ENCODE measurements at places on chromosomes 5 and 9.

GRCh38 chr5:127410959-127411358 lies 106.5 kb upstream of the PRRC1 start:
- DNase-seq, result no peak

- DNase-seq, result no peak
Measured at GRCh38 chr5:88825584-88826315, 57.2 kb downstream of the MEF2C start.

GRCh38 chr5:159441441-159441840 lies 111.2 kb upstream of the IL12B start:
- no peak for DNase-seq

DNA sequence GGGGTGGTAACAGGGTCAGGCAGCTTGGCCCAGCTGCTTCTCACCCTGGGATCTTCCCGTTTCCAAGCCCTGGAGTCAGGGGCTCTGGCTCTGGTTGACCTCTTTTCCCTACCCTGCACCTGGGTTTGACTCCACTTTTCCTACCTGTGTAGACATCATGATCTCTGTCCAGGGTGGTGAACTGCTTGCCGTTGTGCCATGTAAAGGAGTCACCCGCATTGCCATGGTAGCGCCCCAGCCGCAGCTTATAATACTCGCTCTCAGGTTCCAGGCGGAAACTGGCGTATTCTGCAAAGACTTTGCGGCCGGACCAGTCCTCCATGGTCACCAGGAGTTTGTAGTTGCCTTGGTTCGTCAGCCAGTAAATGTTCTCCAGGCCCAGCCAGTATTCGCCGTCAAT lies 30.9 kb downstream of the ANGPTL2 start:
- no peak for DNase-seq

- DNase-seq, result no peak
Measured at GRCh38 chr9:130078547-130078946, 24.8 kb downstream of the GPR107 start.

DNA sequence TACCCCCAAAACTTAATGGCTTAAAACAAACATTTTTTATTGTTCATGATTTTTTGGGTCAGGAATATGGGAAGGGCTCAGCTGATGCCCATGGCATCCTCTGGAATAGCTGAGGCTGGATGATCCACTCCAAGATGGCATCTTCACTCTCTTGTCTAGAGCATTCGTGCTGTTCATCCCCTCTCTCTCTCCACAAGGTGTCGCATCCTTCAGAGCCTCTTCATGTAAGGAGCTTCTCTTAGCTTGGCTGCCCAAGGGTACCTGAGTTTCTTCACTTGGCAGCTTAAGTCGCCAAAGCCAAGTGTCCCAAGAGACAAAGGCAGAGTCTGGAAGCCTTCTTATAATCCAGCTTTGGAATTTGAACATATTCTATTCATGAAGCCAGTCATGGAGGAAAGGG lies 294.7 kb downstream of the CHSY3 start:
- DNase-seq, result no peak

GRCh38 chr5:146667633-146668272 lies 151.8 kb upstream of the GPR151 start:
- DNase-seq, result no peak

DNA sequence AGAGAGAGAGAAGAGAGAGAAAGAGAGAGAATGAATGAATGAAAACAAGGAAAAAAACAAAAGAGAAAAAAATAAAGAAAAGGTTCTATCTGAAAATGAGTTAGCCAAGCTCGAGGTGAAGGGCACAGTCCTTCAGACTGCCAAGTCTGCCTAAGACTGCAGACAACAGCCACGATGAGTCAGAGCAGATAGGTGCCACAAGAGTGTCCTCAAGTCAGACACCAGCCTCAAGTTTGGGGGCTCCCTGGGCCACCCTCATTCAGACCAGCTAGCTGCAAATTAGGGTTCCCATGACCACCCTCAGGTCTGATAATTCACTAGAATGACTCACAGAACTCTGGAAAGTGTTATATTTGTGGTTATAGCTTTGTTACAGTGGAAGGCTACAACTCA lies 13.9 kb upstream of the HABP4 start:
- no peak for DNase-seq

GRCh38 chr5:179623906-179624741 lies 653 bp upstream of the HNRNPH1 start:
- DNase-seq, result peak; percentile 27

DNA sequence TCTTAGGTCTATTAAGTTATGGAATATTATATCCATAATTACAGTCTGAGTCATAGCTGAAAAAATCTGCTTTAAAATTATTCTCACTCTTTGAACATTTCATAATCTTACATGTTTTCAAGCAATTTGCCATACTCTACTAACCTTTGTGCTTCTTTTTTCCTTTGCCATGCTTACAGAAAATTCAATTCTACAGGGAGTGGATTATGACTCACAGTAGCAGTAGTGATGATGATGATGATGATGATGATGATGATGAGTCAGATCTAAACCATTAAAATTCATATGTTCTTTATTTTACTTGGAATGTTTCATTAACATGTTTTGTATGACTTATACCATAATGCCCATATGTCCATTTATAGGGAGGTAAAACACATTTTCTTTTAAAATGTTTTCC lies 207.1 kb downstream of the VPS13A start:
- no peak for DNase-seq

- no peak for DNase-seq
Measured at GRCh38 chr9:104836767-104837166, 72.8 kb downstream of the NIPSNAP3B start.

GRCh38 chr5:169808118-169808581 lies 171.1 kb downstream of the DOCK2 start:
- no peak for DNase-seq

DNA sequence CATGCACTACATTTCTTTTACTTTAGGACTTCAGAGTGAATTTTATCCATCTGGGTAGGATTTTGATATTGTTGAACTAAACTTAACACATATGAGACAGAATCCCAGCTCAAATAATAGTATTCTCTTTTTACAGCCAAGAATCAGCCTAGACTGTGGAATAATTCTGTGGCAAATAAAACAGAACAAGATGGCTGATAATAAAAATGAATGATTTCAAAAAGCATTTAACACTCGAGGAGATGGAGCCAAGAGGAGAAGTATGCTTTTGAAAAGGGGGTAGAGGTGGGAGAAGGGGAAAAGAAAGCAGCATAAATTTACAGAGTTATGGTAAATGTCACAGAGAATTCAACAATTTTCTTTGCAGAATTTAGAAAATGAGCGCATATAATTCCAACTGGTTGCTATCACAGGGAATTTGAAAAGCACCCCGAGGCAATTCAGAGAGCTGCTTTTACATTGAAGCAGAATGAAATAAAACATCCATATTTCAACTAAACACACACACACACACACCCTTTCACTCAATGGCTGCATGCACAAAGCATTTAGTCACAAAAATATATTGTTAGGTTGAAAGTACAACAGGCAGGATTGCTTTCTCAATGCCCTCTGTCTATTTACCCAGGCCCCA lies 60.2 kb upstream of the DMAC1 start:
- DNase-seq, result no peak

DNA sequence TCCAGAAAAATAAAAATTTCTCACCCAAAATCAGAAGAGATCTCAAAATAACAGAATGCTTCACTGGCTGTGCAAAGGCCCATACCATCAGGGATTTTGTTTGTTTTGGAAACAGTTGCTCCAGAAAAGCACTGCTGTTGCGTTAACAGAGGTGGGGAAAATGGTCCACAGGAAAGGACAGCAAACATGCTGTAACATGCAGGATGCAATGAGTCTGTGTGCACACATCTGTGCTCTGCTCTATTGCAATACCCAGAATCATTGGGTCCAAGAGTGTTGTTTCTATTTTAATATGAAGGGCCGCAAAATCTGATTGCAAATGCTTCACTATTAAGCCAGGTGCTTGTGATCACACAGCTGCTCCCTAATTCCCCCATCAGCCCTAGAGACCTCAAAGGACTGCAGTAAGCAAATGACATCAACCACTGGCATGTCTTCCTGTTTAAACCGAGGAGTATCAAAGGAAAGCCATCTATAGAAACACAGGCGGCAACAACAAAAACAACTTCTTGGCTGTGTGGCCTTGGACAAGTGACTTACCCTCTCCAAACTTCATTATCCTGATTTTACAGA lies 141.0 kb downstream of the DCP2 start:
- no peak for DNase-seq

DNA sequence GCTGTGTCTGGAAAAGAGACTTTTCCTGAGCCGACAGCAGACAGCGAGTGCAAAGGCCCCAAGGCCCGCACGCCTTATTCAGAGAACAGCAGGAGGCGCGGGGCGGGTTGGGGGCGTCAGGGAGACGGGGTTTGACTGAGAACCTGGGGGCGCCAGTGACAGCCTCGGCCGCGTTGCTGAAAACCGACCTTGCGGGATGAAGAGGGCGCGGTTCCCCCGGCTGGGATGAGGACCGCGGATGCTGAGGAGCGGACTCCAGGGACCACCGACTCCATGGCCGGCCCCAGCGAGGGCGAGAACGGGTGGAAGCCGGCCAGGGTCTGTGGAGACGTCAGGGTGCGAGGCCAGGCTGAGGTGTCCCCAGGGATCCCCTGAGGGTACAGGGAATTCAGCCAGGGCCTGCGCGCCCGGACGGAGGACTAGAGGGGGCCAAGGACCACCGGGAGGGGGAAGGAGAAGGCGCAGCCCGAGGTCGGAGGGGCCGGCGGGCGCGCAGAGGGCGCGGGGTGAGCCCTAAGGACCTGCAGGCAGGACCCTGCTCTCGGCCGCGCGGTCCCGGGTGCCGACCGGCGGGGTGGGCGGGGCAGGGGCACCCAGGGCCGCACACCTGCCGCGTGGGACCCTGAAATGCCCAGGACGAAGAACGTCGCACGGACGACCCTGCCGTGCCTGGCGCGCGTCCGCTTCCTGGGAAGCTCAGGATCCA lies 837 bp upstream of the AHRR start:
- DNase-seq, result no peak

DNA sequence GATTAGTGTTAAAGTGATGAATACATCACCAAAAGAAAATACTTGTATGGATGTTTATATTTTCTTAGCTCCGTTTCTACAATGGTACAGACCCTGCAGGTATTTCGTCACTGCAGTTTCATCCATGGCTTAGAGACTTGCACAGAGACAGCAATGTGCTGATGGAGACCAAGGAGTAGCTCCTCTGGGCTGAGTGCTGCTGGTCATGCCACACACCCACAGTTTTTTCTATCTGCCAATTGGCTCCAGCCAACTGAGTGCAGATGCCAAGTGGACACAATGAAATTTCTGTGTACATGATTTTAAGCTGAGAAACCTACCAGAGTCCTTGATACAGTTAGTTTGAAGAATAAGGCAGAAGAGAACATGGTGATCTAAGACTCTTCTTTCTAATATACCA lies 145.9 kb upstream of the ADCY2 start:
- no peak for DNase-seq

DNA sequence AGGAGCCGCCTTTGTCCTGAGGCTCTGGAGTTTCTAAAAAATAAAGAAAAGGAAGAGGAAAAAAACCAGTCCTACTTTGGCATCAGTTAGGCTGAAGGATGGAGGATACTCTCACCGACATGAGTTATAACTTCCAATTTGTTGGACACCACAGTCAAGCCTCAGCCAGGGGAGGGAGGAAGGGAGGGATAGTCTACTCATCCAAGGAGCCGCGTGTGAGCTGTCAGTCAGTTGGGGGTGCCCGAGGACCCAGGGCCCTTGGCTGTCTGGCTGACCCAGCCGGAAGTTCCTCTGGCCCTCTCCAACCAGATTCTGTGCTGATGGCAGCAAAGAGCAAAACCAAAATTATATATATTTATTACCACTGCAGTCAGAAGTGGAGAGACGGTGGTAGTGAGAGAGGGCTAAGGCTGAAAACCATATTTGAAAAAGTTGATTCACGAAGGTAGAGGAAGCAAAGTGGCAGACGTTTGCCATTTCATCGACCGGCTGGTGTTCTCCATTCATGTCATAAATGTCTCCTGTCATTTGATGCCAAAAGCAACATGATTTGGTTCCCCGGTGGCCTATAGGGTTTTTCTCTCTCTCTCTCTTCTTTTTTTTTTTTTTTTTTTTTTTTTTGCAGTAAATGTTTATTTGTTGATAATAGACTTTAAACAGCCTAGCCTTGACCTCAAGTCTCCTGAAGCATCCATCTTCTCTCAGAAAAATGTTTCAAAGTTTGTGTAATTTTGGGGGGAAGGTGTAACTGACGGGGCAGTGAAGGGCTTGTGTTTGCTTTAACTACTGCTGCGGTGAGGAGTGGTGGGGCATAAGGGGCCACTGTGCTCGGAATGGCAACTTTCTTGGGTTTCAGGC lies 7.6 kb downstream of the LMX1B start:
- no peak for DNase-seq

DNA sequence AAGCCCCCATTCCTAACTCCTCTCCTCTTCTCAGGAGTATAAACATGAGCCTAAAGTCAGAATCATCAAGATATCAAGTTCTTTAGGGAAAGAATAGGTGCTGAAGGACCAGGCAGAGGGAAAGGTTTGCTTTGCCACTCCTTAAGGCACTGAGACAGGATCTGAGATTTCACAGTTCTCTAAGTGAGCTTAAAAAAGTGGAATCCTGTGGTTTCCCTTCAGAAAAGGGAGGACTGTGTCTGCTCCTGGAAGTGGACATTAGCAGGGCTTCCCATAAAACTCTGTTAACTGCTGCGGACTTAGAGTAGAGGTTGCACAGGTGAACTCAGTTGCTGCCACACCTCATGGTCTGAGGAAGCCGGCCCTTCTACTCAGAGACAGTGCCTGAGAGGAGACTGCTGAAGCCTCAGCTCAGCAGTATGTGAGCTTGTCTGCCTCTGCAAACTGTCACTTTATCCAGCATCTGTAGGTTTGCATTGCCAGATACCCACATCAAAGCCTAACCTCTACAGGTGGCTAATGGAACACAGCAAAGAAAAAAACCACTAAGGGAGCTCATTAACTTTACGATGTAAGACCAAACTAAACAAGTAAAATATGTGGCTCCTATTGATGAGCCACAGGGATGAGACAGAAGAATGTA lies 42.9 kb downstream of the RIC1 start:
- no peak for DNase-seq

GRCh38 chr5:175692996-175693710 lies 35.3 kb downstream of the HRH2 start:
- DNase-seq, result no peak

GRCh38 chr5:80569086-80569960 lies 757 bp downstream of the ANKRD34B start:
- DNase-seq, result no peak

DNA sequence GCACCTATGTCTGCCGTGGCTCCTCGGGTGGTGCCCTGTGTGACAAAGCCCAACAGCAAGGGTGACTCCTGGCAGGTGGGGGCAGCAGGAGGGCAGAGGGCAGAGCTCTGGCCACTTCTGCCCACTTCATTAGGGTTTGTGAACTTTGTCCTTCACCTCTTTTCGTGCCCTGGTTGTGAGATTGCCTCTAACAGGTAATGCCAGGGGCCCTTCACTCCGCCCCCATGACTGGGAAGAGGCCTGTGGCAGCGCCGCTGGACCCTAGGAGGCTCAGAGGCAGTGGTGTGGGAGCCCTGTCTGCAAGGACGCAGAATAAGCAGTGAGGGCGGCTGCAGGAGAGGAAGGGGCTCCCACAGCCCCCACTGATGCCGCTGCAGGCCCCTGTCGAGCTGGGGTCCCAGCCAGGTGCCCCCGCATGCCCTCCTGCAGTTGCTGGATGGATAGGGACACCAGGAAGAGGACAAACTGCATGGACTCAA lies 108.7 kb upstream of the LMX1B start:
- no peak for DNase-seq

- no peak for DNase-seq
Measured at GRCh38 chr9:100499866-100500265, 26.9 kb downstream of the TMEFF1 start.
